ENCODE measurements at places on chromosomes 3 and 15.

DNA sequence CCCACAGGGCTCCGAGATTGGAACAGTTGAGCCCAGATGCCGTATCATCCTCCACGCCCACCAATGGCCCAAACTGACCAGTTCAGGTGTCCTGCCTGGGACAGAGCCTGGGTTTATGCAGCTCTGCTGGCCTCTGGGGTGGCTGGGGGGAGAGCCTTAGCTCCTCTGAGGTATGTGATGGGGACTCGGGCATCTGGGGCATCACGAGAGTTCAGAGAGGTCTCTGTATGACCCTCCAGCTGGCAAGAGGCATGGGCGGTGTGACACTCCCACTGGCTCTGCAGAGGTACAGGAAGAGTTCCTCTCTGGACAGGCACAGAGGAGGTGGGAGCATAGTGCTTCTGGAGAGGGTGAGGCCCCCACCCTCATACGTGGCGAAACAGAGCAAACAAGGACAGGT is 26.6 kb upstream of the DUSP7 start:
- no peak for DNase-seq

DNA sequence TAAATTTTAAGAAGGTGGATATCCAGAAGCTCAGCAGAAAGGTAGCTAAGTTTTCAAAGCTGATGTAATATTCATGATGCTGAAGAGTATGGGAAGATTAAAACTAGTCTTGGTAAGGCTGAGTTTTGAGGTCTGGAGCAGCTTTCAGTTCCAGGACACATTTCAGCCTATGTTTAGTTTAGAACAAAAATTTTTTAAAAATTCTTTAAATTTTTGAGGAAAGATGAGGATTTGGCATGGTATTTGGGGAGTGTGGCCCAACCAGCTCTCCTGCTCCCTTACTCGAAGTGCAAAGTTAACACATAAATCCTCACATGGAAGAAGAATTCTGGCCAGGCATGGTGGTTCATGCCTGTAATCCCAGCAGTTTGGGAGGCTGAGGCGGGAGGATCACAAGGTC is 1039.1 kb downstream of the NAALADL2 start:
- DNase-seq, result no peak

DNA sequence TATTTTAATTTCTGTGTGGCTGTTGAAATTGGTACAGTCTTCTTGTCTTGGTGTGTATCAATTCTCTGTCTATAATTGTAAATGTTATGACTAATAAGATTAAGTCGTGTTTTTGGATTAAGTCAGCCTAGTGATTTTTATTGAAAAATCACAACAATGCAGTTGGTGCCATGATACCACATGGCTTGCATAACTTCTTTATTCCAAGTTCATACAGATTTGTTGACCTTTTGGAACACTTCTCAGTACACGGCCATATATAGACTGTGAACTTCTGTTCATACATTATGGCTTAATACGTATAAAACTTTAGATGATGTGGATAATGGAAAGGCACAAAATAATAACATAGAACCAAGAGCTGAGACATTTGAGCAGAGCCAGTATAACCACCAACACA is 121.2 kb upstream of the NAALADL2 start:
- DNase-seq, result no peak

GRCh38 chr3:22593638-22594037 is 609.5 kb upstream of the UBE2E2 start:
- DNase-seq, result no peak

DNA sequence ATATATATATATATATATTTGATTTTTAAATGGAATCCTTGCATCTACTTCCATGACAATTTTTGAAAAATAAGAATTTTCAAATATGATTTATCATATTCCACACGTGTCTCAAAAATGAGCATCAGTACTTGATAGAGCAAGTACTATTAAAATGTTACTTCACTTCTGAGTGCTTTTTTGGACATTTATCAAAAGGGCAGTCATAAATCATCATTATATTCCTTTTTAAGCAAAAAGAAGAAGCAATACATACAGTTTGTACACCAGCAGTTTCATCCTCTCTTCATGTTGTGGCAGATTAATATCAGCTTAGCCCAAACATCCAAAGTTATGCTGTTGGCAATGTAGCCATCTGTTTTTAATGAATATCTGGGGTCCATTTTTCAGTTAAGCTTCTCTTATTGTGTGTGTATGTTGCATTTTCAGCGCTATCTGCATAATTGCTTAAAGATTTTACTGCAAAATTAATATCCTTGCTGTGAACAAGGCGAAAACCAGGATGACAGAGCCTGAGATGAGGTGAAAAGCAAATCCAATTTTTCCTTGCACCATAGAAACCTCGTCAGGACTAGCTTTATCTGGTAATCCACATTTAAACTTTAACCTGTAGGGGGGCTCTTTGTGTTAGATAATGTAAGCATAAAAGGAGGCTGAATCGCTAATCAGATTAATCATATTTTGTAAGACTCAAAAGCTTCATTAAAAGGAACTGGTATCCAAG is 604.9 kb upstream of the AGTR1 start:
- DNase-seq, result no peak

DNA sequence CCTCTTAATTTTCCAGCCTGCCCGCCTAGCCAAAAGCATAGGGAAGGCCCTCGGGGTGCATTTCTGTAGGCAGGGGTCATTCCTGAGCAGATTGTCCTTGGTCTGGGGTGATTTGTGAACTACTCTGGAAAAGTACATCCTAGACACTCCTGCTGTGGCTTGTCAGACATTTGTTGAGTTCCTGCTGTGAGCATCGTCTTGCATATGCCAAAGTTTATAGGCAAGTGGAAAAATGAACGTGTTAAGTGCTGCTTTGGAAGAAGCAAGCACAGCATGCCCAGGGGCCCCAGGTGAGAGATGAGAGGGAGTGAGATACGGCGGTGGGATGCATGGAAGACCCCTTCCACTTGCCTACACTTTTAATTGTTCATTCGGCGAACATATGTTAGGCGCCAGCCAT is 237.7 kb upstream of the ST8SIA2 start:
- no peak for DNase-seq

DNA sequence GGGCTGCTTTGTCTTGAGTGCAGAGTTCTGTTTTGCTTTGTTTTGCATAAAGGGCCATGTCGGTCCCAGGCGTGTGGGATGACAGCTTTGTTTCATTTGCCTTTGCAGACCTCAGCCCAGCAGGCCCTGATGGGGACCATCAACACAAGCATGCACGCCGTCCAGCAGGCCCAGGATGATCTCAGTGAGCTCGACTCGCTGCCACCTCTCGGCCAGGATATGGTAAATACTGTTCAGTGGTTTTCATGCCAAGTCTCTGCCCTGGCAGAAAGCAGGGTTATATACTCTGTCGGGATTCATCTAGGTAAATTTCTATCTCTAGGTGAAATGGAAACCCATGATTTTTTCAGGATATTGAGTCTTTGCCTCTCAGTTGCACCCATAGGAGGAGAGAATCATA is 343.9 kb upstream of the TPM1 start:
- DNase-seq, result no peak

- DNase-seq, result no peak
Measured at GRCh38 chr3:49805367-49805782, 2.3 kb downstream of the INKA1 start.

DNA sequence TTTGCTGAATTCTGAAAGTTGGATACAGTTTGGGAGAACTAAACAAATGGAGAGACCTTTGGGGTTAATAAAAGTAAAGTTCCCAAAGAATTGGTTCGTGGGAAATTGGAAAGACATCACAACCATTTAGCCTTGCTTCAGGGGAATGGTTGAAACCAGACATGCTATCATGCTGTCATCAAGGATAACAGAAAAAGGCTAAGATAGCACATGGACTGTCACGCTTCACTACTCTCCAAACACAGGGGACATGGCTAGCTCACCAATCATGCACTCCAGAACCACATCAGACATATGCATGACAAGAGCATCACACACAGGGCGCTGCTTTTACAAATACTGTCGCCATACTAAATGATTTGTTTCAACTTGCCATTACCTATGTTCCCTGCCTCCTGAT is 671.7 kb upstream of the ROBO1 start:
- no peak for DNase-seq

DNA sequence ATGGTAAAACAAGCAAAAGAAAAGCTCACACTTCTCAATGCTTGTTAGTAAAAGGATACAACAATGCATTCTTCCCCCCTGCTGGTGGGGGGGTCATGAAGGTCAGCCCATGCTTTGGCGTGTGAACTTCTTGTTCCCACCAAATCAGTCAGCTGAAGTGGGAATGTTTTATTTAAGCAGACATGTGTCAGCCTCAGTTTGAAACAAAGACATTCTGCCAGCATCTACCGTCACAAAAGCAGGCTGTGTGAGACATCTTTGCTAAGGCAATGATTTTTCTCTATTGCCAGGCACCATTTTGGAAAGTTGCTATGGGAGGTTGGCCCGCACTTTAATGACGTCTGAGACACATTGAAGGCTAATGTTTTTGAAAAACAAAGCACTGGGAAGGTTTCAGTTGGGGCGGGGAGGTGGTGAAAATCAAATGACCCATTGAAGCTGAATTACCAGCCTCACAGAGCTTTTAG is 206.6 kb downstream of the TLE3 start:
- no peak for DNase-seq

- no peak for DNase-seq
Measured at GRCh38 chr3:179083977-179084376, 12.4 kb upstream of the ZMAT3 start.

- DNase-seq, result no peak
Measured at GRCh38 chr15:88609344-88610090, 11.6 kb upstream of the AEN start.

GRCh38 chr3:44682182-44682896 is 30.1 kb upstream of the ZNF502 start:
- no peak for DNase-seq

DNA sequence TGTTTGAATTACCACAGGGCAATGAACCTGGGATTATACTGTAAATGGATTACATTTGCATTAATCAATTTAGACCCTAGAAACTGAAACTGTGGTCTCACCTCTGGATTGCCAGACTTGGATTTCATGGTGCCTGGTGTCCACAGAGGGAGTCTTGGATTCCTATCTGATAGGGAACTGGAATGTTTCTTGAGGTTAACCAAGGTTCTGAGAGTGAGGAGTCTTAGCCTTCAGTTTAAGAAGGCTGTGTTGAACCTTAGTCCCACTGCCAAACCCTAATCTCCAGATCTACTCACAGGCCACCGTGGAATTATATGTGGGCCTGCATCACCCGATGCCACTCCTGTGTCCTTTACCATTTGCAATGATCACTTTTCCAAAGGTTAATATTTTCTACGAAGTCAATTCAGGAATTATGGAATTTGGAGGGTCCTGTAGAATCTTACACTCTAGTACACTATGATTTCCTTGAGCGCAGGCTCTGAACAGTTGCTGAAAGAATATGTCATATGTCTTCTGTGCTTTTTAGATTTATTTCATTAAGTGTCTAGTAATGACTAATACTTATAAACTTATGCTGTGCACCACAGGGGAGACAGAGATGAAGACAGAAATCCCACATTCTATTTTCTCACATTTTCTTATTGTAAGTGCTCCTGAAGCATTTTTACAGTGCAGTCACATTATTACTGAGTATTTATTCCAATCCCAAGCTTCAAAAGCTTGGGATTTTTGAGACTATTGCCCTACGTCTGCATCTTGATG is 87.9 kb downstream of the EFL1 start:
- DNase-seq, result no peak

- no peak for DNase-seq
Measured at GRCh38 chr3:138509586-138509985, 75.2 kb downstream of the ESYT3 start.

GRCh38 chr3:197408177-197408957 is 110.0 kb upstream of the DLG1 start:
- no peak for DNase-seq

DNA sequence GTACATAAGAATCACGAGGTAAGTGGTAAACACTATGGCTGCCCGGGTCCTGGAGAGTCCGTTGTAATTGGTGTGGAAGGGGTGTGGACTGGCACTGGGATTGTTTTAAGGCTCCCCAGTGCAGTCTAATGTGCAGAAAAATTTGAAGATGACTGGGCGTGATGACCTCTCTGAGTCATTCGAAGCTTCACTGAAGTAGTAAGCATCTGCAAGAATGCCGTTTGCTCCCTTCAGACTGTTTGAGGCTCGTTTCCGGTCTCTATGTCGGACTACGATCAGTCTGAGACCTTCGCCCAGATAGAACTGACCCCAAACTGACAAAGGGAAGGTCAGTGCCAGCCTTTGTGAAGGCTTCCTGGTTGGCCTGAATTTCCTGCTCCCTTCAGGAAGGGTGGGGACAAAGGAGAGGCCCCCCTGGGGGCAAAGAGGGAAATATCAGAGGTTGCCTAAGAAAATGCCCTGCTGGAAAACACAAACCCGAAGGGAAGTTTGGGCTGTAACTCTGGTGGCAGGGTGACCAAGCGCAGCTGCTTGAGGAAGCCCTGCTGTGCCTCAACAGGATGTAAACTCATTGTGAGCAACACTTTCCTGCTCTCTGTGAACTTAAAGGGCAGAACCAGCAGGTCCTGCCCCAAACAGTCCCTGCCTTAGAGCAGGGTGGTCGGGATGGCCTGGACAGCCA is 34.6 kb downstream of the BTD start:
- DNase-seq, result peak; percentile 37

- no peak for DNase-seq
Measured at GRCh38 chr15:86526938-86527690, 447.4 kb downstream of the AGBL1 start.

DNA sequence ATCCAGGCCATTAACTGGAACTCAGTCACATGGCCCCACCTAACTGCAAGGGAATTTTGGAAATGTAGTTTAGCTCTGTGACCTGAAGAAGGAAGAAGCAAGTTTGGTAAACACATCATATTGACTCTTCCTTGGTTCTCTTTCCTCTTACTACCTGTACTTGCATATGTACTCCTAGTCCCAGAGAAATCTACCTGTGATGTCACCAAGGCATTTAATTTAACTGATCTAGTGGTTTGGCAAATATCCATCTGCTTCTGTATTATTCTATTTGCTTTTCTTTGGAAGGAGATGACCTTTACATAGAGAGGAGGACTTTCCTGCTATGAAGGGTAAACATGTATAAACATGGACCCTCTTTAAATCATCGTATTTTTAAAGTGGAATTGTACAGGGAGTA is 150.8 kb downstream of the TMEM108 start:
- DNase-seq, result no peak

DNA sequence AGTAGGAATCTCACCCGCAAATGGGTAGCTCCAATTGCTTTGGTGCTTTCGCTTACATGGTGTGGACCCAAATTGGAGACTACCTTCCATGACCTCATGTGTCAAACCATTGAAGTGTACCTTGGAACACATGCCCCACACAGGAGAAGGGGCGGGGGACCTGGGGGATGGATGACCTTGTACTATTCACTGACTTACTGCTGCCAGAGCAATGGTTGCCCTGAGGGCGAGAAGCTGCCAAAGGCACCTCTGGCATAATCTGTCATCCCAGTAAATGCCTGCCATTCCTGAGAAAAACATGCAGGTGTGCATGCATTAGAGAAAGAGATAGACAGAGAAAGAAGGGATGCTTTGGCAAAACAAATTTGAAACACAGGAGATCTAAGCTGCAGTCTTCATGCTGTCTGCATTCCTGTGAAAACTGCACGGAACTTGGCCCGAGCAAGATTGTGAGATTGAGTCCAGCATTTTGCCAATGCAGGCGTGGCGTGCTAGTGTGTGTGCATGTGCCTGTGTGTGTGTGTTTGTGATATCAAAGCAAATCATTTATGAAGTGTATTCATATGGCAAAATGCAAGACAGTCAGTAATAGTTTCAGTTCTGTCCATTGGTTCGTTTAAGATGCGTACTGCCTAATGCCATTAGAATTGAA is 219.5 kb upstream of the MDFIC2 start:
- DNase-seq, result no peak

GRCh38 chr3:194150252-194150934 is 14.4 kb downstream of the HES1 start:
- DNase-seq, result no peak
